ENCODE measurements at places on chromosomes 11 and 22. TPM values are rescaled to one million over a fixed set of nuclear protein-coding genes. Genes with fewer than 3 reads are reported as not detected.

- no peak for DNase-seq
These were observed 18.2 kb upstream of the MUC5AC start for GRCh38 chr11:1139441-1140083.

GRCh38 chr11:130379276-130379675, 49.1 kb downstream of the ADAMTS8 start:
- no peak for DNase-seq

Gene CD248
- 193 TPM for total RNA-seq

DNA sequence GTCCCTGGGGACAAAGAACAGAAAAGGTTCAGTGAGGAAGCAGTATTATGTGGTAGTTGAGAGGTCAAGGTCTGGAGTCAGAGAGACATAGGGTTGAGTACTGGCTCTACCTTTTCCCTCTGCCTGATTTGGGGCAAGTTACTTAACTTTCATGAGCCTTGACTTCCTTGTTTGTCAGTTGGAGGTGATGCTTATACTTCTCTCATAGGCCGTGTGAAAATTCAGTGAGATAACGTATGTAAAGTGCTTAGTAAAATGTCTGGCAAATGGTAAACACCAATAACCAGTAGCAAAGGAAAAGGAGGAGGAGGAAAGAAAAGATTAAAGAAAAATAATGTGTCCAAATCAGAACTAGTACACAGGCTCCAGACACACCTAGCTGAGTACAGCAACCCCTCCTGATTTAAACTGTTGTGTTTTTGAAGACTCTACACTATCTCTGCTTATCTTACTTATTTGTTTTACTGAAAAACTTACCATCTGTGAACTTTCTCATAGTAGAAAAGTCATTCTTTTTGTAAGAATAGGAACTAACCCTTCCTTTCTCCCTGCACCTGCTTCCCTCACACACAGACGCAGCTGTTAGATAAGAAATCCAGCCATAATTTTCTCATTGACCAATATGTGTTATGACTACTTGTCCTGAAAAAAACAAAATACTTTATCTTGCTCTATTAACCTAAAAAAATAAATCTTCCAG, 126.9 kb downstream of the CD44 start:
- no peak for DNase-seq

DNA sequence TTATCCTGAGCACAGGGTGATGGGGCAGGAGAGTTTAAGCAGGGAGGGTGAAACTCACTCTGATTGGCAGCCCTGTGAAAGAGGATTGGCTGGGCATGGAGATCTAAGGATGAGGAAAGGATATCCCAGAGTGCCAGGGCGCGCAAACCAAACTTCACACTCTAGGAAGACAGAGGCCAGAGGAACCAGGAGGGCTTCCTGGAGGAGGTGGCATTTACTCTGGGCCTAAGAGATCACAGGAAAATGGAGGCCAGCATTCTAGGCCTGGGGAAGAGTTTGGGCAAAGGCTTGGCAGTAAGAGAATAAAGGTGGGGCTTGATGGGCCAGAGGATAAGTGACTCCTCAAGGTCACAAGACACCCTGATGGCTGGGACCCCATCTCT, 377 bp upstream of the NCF4 start:
- no peak for DNase-seq

GRCh38 chr11:116825854-116826750, 3.0 kb upstream of the APOA4 start:
- DNase-seq = no peak

GRCh38 chr11:96143041-96143521, 199.9 kb downstream of the MAML2 start:
- DNase-seq = peak; percentile 75

- DNase-seq = peak; percentile 97
These were observed at the start of gene DEAF1 for GRCh38 chr11:694563-695287. DEAF1 (minus strand) TSS chr11:695222; CDS start chr11:695047, 175 bp downstream.

DNA sequence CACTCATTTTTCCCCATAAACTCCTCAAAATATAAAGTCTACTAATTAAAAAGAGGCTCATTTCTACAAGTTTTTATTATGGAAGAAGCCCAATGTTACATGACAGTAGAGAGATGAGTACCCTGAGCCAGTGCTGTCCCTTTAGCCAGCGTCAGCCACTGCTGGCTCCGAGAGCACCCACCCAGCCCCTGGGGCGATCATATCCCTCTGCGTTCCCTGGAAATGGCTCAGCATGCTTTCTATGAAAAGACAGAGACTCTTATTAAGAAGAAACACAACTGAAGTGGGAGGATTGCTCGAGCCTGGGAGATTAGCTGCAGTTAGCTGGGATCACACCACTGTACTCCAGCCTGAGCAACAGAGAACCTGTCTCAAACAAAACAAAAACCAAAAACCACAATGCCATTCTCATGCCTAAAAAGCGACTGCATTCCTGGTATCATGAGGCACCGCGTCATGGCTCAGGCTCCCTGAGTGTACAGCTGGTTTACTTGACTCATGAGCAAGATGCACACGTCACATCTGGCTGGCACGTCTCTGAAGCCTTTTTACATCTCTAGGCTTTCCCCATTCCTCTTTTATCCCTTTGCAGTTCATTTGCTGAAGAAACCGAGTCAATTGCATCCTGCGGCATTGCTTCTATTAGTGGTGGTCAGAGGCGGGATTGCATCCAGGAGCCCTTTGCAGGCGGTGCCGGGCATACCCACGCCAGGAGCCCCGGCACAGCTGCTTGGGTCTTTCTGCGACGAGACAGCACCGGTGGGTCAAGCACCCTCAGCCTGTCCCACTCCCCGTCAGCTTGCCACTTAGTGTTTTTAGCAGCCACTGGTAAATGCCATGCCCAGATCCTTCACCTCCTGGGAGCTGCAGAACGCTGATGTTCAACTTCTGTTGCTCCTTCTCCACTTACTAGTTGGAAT, 119.9 kb downstream of the CTTN start:
- peak; percentile 18 for DNase-seq

DNA sequence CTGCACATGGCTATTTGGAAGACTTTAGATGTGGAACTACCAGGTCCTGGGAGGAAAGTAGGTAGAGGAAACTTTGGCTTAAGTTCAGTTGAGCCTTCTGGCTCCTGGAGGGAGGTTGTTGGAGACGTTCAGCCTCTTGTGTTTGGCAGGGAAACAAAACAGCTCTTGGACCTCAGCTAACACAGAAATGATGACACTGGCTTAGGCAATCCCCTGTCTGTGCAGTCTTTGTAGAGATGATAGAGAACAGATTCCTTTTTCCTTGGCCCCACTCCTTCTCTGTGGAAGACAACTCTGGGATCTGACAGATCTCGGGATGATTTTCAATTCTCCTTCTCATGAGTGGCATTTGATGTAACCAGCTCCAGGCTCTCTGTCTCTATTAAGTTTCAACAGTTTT, 428.5 kb downstream of the TMEM135 start:
- DNase-seq = peak; percentile 51

Gene KRTAP5-2
- not detected for total RNA-seq

- DNase-seq = no peak
These were observed 500.1 kb downstream of the BRD1 start for GRCh38 chr22:49327411-49328117.

GRCh38 chr22:31192513-31192912, 19.6 kb upstream of the LIMK2 start:
- DNase-seq = peak; percentile 76

Gene TCF20
- 27.4 TPM for total RNA-seq

Gene MMP8
- not detected for total RNA-seq

Gene C11orf86
- total RNA-seq = not detected

GRCh38 chr11:105296386-105296785, 156.8 kb upstream of the CARD18 start:
- no peak for DNase-seq

- no peak for DNase-seq
These were observed 47.1 kb downstream of the PLEKHA7 start for GRCh38 chr11:16966930-16967671.

Gene SYT8
- 0.82 TPM for total RNA-seq

Gene HTR3A
- total RNA-seq = not detected

Gene DRICH1
- not detected for total RNA-seq

- no peak for DNase-seq
These were observed 870.1 kb downstream of the JRKL start for GRCh38 chr11:97259884-97260283.

Gene PGA5
- total RNA-seq = not detected

DNA sequence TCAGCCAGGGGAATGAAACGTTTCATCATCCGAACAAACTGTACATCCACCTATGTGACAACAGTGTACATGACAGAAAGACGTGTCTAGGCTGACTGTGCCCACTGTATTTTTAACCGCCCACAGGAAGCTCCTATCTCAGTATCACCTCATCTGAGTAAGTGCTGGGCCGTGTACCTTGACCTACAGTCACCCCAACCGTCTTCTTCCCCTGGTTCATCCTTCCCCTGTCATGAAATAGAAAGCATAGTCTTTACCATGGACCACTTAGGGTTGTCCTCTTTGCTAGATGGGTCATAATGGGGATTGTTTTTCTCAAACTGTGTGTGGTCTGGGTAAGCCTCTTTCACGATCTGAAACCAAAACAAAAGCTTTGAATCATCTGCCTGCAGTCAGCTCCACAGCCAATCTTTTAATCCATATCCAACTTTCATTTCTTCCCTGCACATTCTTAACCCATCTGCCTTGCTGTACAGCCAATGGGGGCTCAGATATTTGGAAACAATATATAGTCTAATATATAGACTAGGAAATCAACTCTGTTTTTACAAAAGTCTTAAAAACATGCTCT, 4.2 kb downstream of the THYN1 start:
- DNase-seq = no peak

DNA sequence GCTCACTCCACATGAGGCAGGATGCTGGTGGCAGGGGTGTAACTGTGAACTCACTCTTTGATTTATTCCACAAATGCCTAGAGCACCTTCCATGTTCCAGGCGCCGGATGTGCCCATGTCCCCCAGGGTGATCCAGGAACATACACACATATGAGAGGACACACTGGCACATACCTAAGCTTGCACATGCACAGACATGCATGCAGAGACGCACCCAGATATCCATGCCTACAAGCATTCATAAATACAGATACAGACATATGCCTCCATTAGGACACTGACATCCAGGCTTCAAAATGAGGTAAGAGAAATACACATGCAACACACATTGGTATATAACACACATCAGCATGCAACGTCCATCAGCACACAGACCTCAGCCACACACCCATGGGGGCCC, 4.5 kb downstream of the OSM start:
- DNase-seq = no peak

GRCh38 chr11:86582898-86583297, 89.5 kb downstream of the ME3 start:
- no peak for DNase-seq

DNA sequence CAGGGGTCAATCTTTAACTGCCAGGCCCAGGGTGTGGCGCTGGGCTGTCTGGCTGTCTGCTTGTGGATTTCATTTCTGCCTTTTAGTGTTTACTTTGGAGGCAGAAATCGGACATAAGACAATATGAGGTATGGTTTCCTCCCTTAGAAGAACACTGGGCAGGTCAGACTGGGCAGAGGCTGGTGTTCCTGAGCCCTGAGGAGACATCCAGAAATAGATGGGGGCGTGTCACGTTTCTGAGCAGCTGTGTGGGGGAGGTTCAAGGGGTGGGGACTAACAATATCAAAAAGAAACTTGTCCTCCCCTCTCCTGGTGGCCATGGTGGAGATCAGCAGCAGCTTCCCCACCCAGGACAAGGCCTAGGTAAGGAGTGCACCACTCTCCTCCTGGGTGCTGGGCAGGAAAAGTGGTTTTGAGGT, at the start of gene ART1:
ART1 (plus strand) TSS at position 312 of the 419 bp plus-strand sequence. CDS start 14,086 bp downstream, outside the sequence.
- no peak for DNase-seq

- DNase-seq = no peak
These were observed 50.0 kb downstream of the BID start for GRCh38 chr22:17724241-17724640.

DNA sequence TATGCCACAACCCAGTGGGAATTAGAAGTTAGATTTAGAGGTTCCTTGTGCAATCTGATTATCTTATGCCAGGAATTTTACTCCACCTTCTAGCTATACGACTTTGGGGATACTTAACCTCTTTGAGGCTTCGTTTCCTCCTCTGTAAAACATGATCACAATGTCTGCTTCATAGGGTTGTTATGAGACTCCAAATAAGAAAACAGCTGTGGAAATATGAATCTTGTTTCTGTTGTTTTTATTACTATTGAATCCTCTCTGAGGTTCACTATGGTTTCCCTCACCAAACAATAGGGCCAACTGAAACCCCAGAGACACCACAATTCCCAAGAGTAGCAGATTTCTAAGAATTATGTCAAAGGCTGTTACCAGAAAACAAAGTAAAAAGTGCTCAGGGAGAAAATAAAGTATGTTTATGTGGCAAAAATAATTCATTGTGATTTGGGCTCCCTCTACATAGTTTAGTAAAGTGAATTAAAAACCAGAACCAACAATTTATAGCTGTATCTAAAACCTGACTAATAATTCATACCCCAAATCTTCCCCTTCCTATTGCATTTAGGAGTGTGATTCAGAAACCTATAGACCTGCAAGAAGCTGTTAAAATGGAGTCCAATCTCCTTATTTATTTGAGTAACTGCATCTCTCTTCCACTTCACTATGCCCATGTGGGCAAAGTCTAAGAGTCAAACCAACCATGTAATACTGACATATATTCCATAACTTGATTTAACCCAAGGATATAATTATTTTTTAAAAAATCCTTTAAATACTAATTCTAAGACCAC, 38.4 kb downstream of the AMBRA1 start:
- DNase-seq = peak; percentile 60

- no peak for DNase-seq
These were observed 35.3 kb upstream of the CLMP start for GRCh38 chr11:123230346-123230745.

DNA sequence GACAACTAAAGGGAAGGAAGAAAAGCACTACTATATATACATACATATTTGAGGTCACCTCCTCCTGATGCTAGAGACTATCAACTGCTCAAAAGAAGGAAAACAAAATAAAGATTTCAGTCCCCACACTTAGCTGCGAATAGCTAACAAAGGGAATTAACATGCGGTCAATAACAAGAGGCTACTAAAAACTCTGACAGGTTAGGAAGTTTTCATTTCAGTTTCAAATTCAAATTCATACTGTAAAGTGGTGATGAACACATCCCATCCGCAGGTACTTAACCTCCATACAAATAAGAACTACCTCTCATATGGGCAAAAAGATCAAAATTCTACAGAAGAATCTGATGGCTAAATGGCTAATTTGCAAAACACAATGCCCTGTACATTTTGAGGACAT, 2.6 kb downstream of the NAP1L4 start:
- DNase-seq = no peak

Gene CALCA
- total RNA-seq = not detected

- no peak for DNase-seq
These were observed 56.3 kb upstream of the ADSL start for GRCh38 chr22:40289991-40290459.

DNA sequence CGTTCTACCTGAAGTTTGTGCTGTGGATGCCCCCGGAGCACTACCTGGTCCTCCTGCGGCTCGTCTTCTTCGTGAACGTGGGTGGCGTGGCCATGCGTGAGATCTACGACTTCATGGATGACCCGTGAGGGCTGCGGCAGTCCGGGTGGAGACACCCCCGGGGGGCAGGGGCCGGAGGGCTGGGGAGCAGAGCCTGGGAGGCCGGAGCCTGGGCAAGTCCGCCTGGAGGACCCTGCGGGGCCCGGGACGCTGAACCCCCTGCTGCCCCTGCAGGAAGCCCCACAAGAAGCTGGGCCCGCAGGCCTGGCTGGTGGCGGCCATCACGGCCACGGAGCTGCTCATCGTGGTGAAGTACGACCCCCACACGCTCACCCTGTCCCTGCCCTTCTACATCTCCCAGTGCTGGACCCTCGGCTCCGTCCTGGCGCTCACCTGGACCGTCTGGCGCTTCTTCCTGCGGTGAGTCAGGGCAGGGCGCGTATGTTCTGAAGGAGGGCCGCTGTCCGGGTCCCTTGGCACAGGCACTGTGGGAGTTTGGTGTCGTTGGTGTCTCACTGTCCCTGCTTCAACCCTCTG, 17.3 kb downstream of the RNH1 start:
- no peak for DNase-seq

Measured in fibroblast of the aortic adventitia (primary cell).